ENCODE measurements at places on chromosomes 7 and 10. TPM values are rescaled to one million over a fixed set of nuclear protein-coding genes. Genes with fewer than 3 reads are reported as not detected.

The IL2RA gene
- not detected for total RNA-seq

The TIMM23B gene
- 23.6 TPM for total RNA-seq

The KIAA1549 gene
- total RNA-seq, result 3.3 TPM

DNA sequence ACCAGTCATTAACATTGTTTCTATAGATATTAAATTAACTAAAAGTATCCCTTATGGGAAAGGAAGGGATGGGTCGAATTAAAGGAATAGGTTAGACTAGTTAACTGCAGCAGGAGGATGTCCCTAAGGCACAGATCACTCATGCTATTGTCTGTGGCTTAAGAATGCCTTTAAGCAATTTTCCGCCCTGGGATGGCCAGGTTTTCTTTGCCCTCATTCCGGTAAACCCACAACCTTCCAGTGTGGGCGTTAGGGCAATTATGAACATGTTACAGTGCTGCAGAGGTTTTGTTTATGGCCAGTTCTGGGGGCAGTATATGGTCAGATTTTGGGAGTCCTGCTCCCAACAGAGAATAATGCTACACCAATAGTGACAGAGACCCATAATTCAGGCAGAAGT lies 139.3 kb upstream of the CDK13 start:
- H3K27ac ChIP-seq, result no peak overlapping the region
- peak overlapping the region; percentile 31 for H3K4me3 ChIP-seq

GRCh38 chr7:139431010-139431409 lies 52.5 kb downstream of the KLRG2 start:
- no peak for DNase-seq
- no peaks in the 10 kb centered on the region for H3K36me3 ChIP-seq
- no peaks in the 10 kb centered on the region for H3K27me3 ChIP-seq

All from osteoblast (primary cell).